ENCODE measurements at places on chromosomes 1 and 21.

GRCh38 chr1:94383966-94384408 is 34.2 kb upstream of the ABCD3 start:
- DNase-seq: peak; percentile 6

DNA sequence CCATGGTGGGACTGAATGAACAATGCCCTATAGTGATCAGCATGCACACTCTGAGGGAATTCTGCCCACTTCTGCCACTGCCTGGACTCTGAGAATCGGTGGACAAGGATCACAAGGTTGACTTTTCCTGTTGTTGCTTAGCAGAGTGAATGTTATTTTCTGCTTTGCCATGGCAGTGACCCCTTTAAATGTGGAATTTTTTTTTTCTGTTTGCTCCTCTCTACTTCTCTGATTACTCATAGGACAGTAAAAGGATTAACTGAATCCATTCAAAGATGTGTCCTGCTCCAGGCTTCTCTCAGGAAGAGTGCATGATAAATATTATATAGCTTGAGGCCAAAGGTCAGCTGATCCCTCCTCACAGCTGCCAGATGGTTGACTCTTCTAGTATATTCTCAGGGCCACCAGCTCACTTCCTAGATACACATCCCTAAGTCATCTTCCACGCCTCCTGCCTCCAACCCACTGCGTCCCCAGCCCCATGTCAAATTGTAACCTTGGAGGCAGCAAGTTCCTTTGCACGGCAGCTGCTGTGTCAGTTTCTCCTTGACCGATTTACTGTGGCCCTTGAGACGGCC is 74.0 kb upstream of the RALGPS2 start:
- DNase-seq: peak; percentile 36

GRCh38 chr1:201737352-201738060 is 91.5 kb upstream of the IPO9 start:
- peak; percentile 89 for DNase-seq

- no peak for DNase-seq
Measured at GRCh38 chr1:156941675-156942074, 21.2 kb downstream of the LRRC71 start.

GRCh38 chr1:87136607-87137341 is 191.9 kb upstream of the LMO4 start:
- no peak for DNase-seq

GRCh38 chr1:32100807-32101708 is 6.8 kb upstream of the KPNA6 start:
- peak; percentile 78 for DNase-seq

DNA sequence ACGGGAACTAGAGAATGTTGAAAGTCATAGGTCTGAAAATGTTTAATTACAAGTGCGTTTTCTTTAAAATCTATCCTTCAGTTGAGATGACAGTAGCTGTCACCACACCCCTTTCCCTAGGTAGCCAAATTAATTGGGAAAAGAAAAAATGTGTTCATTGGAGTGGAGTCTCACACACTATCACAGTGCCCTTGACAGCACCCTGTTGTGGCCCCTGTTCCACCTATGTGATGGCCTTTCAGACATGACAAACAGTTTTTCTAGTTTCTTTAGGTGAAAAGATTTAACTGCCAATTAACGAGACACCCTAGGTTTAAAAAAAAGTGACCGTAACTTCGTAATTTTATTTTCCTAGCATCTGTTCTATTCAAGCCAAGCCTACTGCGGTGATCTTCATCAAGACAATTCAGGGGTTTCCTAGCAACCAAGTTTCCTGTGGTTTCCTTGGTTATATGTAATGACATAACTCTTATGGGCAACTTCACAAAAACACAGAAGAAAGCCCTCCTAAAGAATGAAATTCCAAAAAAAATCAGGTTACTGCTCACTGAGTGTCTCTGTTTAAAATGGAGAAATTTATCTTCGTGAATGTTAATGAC is 298.3 kb downstream of the PDE4B start:
- peak; percentile 1 for DNase-seq

DNA sequence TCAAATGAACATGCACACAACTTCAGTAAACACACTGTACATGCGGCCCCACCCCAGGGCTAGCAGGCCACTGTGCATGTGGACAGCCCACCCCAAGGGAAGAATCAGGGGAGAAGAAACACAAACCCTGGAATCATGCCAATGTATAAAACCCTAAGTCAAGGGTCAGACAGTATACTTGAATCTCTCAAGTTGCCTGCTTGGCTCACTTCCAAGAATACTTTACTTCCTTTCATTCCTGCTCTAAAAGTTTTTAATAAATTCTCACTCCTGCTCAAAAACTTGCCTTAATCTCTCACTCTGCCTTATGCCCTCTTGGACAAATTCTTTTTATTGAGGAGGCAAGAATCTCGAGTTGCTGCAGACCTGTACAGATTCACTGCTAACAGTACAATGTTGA is 231.2 kb upstream of the CACYBP start:
- DNase-seq: no peak

DNA sequence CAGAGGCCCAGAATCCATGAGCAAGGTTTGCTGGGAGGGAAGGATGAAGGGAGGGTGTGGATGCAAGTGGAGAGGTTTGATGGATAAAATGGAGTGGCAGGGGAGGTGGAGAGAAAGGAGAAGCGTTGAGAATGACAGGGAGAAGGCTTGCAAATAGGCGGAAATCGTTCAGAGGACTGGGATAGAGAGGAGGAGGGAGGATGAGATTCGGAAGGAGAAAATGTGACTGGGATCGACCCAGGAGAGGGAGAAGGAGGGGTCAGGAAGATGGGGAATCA is 376 bp downstream of the AVPR1B start:
- DNase-seq: no peak

GRCh38 chr21:36718951-36719501 is 20.1 kb downstream of the SIM2 start:
- no peak for DNase-seq

DNA sequence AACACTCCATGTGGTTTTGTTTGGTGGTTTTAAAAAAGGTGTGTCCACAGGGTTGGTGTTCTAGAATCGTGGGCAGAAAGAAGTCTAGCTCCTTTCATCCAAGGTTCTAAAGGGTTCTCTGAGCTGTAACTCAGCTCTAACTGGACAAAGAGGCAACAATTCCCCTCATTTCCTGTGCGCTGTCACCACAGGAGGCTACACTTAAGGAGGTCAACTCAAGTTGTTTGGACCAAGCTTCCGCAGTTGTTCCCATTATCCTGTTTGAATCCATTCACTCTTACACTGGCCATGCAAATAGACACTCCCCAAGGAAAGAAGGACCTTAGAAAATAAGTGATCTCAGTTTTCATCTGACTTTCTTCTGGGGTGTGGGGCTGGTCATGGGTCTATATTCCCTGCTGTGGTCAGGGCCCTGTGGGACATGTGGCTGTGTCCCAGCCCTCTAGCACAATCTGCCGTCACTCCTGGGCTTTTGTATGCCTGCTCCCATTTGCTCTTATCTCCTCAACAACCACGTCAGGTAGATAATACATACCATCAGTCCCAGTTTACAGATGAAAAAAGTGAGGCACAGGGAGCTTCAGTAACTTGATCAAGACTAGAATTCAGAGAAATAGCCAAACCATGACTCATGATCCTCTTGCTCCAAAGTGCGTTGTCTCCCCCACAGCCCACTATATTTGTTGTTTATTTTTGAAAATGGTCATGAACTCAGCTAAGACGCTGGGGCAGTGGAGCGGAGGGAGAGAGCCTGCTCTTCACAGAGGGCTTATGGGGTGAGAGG is 103.6 kb downstream of the RHOU start:
- DNase-seq: no peak

DNA sequence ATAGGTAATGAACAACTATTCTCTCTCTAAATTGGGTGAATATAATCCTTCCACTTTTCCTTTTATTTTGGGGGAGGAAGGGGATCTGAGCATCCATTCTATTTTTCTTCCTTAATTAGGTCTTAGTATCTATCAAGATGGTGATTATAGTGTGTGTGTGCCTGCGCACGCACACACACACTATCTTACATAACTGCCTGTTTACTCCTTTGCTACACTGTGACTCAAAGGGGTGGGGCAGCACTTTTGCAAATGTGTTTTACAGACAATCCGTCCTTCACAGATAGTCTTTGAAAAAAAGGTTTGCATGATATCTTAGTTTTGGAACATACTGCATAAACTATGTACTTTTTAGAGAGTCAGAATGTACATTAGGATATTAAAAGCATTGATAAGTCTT is 191.5 kb downstream of the SDCCAG8 start:
- DNase-seq: peak; percentile 33

DNA sequence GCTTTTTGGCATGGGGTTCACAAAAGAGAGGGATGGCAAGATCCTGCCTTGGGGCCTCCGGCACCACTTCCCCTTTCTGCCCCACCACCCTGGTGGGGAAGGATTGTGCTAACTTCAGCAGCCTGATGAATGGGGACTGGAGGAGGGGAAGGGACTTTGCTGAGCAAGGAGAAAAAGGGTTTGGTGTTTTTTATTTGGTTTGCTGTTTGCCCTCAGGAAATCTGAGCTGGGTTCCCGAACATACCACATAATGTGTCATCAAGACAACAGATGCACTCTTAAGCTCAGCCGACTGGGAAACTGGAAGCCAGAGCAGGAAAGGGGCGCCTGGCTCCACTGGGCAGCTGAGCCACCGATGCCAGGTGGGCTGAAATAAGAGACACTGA is 19.8 kb downstream of the OLFML2B start:
- DNase-seq: peak; percentile 75

DNA sequence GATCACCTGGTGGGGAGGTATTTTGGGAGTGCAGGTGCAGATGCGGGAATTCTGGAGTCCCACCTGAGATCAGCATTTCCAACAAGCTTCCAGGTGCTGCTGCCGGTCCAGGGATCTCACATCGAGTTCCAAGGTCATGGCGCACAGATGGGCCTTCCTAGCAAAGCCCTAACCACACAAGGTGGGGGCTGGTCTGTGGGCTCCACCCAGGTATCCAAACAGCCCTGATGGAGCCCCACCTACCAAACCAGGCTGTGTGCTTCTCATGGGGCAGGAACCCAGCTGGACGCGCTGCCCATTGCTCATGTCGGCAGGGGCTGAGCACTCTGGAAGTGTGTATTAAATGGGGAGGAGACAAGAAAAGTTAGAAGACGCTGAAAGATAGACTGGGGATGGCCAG is 35.0 kb upstream of the TMEM51 start:
- DNase-seq: no peak

DNA sequence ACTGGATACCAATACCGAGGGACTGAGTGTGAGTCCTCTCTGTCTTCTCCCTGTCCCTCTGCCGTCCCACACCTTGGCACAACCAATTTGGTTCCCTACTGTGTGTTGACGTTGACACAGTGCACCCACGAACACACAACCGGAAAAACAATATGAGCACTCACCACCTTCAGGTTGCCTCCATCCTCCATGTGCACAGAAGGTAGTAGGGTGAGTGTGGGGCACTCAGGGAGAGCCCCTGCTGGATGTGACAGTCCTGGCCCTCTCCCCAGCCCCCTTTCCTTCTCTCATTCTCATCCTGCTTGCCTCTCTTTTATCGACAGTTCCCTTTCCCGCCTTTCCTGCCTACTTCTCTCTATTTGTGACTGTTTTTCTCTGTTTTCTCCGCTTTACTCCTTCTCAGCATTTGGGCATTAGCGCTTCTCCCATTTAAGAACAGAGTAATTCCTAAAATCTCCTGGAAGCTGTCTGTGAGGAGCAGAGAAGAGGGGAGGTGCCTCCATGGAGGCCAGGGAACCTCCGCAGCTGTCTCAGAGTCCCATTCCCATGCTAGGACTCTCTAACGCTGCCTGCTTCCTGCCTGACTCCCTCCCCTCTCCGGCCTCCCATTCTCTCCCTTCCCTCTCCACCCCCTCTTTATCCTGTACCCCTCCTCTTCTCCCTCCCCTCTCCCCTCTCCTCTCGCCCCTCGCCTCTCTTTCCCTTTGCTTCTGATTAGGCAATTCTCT is 16.4 kb downstream of the CADM3 start:
- DNase-seq: no peak

DNA sequence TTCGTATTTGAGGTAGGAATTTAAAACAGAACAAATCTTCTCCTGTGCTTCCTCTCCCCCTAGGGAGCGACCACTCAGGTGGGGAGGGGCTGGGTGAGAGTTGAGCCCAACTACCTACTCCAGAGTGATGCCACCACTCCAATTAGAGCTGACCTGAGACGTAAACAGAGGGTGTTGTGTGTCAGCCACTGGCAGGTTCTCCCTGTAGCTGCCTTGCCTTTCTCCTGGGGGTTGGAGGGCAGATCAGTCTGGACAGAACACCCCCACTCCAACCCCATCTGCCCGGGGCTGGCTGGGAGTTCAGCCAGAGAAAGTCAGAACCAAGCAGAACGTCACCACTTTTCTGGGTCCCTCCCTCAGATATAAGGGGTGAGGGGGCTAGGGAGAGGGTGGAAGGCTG is 2.0 kb downstream of the HPDL start:
- DNase-seq: no peak

- peak; percentile 87 for DNase-seq
Measured at GRCh38 chr1:234987415-234988154, 141.1 kb downstream of the TOMM20 start.

DNA sequence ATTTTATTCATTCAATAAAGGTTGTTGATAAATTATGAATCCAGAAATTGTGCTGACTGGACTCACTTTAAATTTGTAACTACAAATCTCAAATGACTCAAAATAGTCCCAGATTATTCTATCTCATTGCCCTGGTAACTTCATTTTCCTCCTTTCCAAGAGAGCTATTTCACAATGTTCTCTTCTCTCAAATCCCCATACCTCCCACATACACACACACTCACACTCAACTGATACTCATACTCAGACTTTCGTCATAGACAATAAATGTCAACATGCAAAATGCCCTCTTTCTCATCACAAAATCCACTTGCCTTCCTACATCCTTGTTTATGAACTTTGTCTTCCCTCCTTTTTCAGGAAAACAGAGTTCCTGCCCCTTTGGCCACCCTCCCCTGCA is 33.3 kb downstream of the EXTL2 start:
- DNase-seq: peak; percentile 12

DNA sequence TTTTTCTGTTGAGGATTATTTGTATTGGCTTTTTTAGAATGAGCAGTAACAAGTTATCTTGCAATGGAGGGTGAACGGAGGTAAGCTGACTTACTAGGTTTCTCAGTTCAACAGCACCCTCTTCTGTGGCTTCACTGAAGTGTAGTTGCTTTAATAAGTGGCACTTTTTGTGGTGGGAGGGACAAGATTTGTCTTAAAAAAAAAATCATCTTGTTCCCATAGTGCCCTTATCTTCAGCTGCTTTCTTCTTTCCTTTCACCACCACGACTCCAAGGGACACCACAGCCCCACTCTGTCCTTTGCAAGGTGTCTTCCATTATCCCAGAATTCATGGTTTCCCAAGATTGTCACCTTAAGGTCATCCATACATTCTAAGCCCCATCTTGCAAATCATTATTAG is 92.9 kb downstream of the PIGK start:
- DNase-seq: peak; percentile 68

DNA sequence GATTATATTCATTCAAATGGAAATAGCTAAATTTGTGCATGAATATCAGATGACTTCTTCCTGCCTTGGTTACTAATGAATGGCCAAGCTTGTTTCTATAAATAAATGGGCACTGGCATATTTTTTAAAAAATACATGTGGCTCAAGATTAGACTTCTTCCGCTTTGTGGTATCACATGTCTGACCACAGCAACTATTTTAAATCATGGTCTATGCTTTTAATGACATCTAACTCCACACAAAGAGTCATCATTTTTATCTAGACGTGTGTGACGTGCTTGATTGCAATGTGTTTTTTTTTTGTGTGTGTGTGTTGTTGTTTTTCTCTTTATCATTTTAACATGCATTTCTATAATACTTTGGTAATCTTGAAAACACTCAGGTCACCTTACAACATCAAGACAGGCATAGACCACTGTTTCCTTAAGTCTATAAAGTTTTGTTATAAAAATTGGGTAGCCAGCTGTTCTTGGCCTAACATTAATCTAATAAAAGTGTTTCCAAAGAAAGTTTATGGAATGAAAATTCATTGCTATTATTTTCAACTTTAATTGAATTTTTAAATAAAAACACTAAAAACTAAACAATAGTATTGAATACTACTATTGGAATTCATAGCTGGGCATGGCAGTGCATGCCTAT is 29.5 kb downstream of the RGS1 start:
- no peak for DNase-seq
